Skin of body (tissue), 3 donors: ENCODE measurements at places on chromosomes 2 and 18.

DNA sequence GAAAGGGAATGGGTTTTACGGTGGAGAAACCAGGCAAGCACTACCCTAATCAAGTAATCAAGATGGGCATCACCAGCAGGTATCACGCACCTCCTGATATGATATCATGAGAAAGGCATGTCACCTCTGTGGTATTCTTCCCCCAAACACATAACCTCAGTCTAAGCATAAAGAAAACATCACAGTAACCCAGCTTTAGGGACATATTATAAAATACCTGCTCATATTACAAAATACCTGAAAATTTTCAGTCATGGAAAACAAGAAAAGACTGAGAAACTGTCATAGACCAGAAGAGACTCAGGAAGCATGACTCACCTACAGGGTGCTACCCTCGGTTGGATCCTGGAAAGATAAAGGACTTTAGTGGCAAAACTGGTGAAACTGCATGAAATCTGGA, 30.5 kb downstream of the GCKR start:
- DNase-seq = no peak

DNA sequence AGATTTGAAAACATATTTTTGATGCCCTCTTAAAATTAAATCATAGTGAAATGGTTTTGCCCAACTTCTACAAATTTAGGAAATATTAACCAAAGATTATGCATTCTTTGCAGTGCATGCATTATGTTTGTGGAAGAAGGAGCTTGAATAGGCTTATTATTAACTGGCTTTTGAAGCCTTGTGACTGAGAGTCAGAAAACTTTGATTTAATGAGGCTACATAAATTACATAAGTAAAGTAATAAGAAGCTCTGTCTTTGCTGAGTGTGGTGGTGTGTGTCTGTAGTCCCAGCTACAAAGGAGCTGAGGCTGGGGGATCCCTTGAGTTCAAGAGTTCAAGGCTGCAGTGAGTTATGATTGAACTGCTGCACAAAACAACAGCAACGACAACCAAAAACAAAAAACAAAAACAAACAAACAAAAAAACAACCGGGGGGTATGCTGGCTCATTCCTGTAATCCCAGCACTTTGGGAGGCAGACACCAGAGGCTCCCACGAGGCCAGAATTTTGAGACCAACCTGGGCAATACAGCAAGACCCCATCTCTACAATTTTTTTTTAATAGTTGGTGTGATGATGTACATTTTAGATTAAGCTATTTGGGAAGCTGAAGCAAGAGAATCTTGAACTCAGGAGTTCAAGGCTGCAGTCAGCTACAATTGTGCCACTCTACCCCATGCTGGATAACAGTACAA, 57.0 kb upstream of the LRRTM4 start:
- DNase-seq = no peak

- DNase-seq = no peak
Measured at GRCh38 chr18:8705238-8705960, at the start of gene MTCL1. Gene MTCL1 (plus strand): TSS chr18:8705556. CDS start chr18:8705661, 105 bp downstream.

DNA sequence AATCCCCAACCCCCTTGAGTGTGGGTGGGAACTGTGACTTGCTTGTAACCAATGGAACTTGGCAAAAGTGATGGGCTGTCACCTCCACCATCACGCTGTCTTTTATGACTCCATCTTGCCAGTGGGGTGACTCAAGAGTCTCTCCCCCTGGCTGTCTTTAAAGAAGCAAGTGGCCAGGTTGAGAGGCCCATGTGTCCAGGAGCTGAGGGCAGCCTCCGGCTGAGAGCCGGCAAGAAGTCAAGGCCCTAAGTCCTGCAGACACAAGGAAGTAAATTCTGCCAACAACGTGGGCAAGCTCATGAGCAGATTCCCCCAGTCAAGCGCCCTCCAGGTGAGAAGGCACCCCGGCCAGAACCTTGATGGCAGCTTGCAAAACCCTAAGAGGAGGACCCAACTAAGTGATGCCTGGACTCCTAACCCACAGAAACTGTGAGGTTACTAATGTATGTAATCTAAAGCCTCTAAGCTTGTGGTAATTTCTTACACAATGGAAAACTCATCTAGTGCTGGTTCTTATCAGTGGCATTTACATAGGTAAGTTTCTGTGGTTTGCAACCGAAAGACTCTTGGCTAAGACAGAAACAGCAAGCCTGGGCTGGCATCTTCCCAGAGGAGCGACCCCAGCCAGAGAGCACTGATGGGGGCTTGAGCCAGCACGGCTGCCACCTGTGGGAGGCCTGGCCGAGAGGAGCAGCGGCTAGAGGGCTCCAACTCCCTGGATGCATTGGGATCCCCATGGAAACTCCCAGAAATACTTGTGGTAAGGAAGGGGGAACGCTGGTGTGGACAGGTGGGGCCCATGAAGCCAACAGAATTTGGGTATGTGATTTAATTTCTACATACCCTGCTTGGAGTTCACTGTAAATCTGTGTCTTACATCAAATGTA, 49.3 kb downstream of the CIB4 start:
- no peak for DNase-seq

DNA sequence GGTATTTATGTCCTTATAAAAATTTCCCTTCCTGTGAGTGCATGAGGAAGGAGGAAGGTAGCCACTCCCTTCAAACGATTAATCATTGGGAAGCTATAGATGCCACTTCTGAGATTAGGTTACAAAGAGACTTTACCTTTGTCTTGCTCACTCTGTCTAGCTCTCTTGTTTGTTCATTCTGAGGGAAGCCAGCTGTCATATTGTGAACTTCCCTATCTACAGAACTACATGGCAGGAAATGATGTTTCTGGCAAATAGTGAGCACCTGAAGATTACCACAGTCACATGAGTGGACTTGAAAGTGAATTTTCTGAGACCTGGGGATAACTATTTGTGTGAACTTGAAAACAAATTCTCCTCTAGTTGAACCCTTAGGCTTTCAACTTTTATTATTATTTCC, 776.8 kb downstream of the CCDC85A start:
- no peak for DNase-seq

DNA sequence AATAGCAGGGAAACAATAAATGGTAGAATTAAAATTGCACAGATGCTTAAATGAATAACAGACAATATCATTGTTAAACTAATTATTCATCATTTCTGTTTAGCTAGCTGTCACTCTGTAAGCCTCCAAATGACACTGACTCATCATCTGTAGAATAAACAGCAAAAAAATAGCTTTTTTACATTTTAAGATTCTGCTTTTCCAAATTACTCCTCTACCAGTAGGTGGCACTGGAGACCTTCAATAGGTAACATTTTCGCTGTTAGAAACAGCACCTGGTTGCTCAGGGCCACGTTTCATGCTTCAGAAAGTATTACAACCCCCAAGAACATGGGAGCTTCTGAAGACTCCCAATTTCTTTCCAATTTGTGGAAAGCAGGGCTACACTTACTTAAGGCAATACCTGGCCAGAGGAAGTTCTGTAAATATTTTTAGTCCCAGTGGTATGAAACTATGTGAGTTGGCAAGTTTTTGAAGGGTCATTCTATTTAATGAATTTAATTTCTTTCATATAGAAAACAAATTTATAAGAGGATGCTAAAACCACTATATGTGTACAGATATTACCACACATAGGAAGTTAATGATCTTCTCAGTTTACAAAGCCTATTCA, 45.4 kb downstream of the TTN start:
- no peak for DNase-seq

GRCh38 chr2:39512941-39513340, 75.9 kb upstream of the MAP4K3 start:
- DNase-seq = no peak

GRCh38 chr2:122205641-122206040, 450.2 kb downstream of the TSN start:
- no peak for DNase-seq

DNA sequence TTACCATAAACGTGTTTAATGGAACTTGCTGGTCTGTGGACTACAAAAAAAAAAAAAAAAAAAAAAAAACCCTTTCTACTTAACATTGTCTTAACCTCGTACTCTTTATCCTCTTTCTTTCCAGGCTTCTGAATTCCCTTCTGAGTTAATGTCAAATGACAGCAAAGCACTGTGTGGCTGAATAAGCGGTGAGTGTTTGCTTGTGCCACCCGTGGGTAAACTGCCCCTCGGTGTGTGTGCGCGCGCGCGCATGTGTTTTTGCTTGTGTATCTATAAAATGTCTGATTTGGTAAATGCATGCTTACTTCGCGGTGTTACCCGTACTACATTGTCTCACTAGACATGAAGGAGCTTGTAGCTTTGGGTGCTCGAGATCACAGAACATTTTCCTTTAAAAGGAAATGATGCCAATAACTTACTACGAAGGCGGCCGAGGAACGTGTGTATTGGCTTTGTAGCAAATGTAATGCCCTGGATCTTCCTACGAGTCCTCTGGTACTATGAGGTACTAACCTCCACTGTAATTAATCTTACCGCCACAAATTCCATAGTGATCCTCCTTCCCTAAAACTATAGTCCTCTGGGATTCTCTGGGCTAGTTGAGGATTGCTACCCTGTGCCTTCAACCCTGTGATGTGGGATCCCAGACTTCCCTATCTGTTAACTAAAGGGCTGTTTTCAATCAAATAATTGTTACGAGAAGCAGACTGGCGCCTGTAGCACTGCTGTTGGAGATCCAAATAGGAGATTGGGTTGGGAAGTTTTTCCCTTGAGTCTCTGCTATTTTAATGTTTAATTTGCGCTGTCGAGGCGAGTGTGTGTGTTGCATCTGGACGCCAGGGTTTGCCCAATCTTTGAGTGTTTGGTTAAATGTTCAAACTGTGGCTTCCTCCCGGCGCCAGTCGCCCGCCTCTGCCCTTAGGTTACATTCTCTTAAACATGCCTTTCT, 1.1 kb downstream of the ID2 start:
- DNase-seq = peak; percentile 76

- DNase-seq = no peak
Measured at GRCh38 chr18:44090453-44090852, 590.2 kb upstream of the SETBP1 start.

GRCh38 chr2:204691911-204692510, 146.7 kb downstream of the PARD3B start:
- peak; percentile 56 for DNase-seq

DNA sequence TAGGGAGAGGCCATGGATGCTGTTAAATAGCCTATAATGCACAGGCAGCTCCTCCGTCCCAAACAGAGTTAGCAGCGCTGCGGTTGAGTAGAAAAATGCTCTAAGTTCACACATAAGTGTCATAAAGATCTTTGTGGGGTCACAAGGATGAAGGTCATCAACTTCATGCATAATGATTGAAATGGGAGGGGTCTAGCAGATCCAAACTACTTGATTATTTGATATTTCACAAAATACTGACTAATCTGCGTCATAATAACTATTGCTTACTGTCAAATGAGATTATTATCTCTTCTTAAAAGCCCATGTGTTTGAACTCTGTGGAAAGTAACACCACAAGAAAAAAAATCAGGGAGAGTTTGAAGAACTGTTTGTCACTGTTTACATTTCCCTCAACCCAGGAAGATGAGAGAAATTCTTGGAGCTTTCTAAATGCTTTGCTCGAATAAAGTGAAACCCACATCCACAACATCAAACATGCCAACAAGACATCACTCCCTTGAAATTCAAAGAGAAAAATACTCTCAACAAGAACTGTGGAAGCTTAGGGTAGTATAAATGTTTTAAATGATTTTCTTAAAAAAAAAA, 50.5 kb upstream of the CREB1 start:
- DNase-seq = no peak

- DNase-seq = no peak
Measured at GRCh38 chr2:240226672-240227537, 86.4 kb upstream of the OTOS start.

- no peak for DNase-seq
Measured at GRCh38 chr2:176175709-176176607, 12.5 kb upstream of the HOXD1 start.

DNA sequence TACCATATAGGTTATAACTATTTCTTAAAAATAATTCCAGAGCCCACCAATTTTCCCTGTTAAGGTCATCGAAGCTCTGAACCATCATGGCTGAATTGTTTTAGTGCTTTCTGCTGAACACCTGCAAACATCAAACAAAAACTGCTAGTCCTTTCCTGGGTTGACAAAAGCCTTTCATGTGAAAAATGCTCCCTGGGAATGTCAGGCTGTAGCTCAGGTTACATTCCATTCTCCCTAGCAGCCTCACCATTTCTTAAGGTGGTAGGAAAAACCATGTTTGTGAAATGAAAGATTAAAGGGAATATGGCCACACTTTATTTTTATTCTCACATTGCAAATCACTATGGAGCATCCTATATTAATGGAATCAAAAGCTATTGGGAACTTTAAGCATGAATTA, 5.7 kb downstream of the TCF4 start:
- no peak for DNase-seq

GRCh38 chr2:195575879-195576401, 81.1 kb upstream of the SLC39A10 start:
- peak; percentile 58 for DNase-seq

GRCh38 chr2:197298609-197299008, 12.0 kb downstream of the ANKRD44 start:
- no peak for DNase-seq

DNA sequence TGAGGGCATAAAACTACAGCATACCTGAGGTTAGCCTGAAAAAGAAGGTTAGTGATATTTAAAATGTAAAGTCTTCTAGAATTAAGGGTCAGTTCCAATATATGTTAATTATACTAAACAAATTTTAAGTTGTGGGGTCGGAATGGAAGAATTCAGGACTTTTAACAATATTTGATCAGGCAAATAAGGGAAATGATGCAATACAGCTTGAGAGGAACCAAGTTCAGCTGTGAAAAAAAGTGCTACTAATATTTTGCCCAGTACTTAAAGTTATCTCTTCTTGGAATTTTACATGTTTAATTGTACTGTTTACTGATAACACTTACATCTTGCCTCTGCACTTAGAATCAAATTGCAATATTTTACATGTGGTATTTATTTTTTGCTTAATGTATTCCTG, 345.5 kb upstream of the CWC22 start:
- no peak for DNase-seq

DNA sequence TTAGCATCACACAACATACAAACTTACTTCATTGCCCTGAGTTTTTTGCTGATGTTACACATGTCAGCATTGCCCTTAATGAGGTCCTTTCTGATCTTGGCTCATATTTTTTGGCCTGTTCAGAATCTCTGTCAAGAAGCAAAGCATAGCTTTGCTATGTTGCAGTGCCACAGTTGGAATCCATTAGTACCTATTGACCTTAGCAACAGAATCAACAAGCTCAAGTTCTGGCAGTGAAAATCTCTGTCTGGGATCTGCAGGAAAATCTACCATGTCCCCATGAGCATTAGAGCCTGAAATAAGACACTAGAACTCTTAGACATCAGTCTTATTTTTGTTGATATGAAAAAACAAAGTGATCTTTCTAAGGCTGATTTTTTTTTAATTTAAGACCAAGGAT, 105.6 kb upstream of the FHL2 start:
- DNase-seq = peak; percentile 27

GRCh38 chr2:23661276-23662050, 265.5 kb downstream of the ATAD2B start:
- DNase-seq = no peak

- no peak for DNase-seq
Measured at GRCh38 chr2:45264227-45265225, 255.3 kb upstream of the SIX2 start.

- DNase-seq = no peak
Measured at GRCh38 chr2:236782938-236783337, 213.3 kb downstream of the ACKR3 start.

- DNase-seq = no peak
Measured at GRCh38 chr2:150882751-150883612, 378.7 kb downstream of the RBM43 start.
